ENCODE measurements at places on chromosomes 16 and 17. TPM values are rescaled to one million over a fixed set of nuclear protein-coding genes. Genes with fewer than 3 reads are reported as not detected.

Gene FAM171A2
- total RNA-seq, result 1.4 TPM

Gene TEX14
- total RNA-seq, result 0.04 TPM

Gene KRTAP3-3
- total RNA-seq, result not detected

Gene CALB2
- total RNA-seq, result 0.07 TPM

Gene FGF11
- 16.9 TPM for total RNA-seq

Gene KRTAP17-1
- total RNA-seq, result not detected

Gene PDILT
- total RNA-seq, result not detected

Gene STAC2
- total RNA-seq, result not detected

Gene APOH
- not detected for total RNA-seq

Gene CDT1
- total RNA-seq, result 26.3 TPM

Gene UMOD
- total RNA-seq, result not detected

Gene ALOX12B
- total RNA-seq, result 0.31 TPM
